Fibroblast of gingiva (primary cell): ENCODE measurements at places on chromosomes 12 and 14.

- no peak for DNase-seq
Observed at GRCh38 chr12:14111230-14111865, 129.9 kb upstream of the GRIN2B start.

DNA sequence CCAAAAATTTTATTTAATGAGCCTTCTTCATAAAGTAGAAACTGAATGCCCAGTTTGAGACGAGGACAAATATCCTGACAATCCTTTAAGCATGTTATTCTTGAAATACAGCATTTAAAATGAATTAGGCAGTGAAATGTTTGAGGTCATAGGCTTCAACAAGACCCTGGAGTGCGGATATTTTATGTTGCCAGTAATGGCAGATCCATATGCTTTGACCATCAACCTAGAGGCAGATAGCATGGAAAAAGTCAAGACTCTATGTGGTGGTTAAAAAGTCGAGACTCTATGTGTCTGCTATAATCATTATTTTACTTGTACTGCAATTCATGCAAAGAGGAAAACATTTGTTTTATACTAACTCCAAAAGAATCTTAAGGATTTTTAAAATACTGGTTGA lies 2.0 kb upstream of the MAP4K5 start:
- DNase-seq = no peak

- DNase-seq = no peak
Observed at GRCh38 chr14:80659783-80660182, 281.8 kb downstream of the CEP128 start.

DNA sequence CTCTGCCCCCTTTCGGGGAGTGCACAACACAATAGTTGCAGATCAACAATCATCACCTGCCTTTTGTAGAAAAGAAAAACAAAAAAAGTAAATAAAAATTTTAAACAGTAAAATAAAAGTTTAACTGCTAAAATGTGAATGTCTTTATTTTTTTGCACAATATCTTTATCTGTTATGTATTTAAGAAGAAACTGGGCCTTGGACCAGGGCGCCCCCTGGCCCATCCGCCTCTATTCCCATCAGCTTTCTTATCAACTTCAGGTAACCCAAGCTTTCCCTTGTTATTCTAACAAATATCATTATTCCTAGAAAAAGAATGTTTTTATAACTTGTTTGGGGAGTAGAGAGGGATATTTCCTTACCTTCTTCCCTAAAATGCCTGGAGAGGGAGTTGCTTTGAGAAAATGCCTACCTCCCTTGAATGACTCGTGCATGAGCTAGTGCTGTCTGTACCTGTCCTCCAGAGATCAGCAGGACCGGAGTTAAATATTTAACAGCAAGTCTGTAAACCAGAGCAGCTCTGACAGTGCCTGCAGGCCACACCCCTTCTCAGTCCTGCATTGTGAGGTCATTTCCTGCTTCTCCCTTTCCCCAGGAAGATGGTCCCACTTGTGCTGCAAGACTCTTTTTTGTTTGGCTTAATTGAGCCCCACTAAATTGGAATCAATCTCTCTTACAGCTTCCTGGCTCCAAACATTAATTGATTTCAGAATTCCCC lies 192.8 kb upstream of the RGS6 start:
- no peak for DNase-seq

DNA sequence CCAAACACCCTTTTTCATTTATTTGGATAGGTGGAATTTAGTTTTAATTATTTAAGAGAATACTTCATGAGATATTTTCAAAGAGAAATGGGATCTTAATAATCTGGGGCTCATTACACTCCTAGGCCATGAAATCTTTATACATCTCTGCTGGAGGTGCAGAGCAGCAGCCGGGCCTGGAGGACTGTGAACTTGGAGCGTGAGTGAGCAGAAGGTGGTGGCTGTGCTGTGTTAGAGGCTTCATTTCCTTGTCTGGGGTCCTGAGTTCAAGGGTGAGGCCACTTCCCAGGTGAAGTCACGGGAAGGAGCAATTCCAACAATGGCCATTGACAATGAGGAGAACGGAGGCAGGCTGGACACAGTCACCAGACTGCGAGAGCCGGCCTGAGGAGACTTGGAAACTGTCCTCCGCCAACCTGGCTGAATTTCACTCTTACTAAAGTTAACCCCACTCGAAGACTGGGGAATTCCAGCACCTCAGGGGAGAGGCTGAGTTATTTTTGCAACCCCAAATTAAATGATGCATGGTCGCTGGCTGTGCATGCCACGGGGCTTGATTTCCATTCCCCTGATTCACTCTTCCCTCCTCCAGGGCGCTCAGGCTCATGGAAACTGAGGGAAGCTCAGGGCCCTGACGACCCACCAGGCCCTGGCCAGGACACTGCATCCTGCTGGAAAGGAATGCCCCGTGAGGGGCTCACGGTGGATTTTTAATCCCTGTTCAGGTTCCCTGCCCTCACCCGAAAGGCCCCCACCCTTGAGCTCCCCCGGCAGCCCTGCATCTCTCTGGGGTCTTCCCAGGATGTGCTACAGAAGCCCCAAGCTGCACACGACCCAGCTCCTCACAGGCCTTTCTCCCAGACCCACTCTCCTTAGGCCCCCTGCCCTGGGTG lies 22.6 kb upstream of the TRAF3 start:
- DNase-seq = no peak
